NCI-H1694 (cell line): ENCODE measurements at places on chromosomes 16 and 17.
A peak's percentile ranks its signal among the peaks of the same experiment; 100 is the strongest.

DNA sequence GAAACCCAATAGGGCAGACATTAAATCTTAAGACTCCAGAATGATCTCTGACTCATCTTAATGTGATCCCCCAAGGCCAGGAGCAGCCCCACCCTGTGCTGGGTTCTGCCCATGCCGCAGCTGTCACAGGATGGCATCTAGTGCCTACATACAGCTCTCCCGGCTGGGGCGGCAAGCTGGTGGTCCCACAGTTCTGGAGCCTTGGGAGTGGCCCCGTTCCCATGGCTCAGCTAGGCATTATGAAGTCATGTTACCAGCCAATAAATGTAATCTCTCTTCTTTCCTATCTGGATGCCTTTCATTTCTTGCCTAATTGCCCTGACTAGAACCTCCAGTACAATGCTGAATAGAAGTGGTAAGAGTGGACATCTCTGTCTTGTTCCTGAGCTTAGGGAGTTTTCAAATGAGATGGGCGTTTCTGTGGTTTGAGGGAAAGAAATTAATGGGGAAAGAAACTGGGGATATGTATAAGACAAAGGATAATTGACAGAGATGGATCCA is 95.7 kb upstream of the DNAH17 start:
- no peak for DNase-seq

- no peak for DNase-seq
Measured at GRCh38 chr16:68629351-68629910, 15.7 kb upstream of the CDH3 start.

- DNase-seq: no peak
Measured at GRCh38 chr16:8679151-8679550, 4.7 kb downstream of the ABAT start.

- no peak for DNase-seq
Measured at GRCh38 chr17:67059372-67059771, 15.0 kb downstream of the CACNG1 start.

- no peak for DNase-seq
Measured at GRCh38 chr16:2471653-2472487, 773 bp downstream of the NTN3 start.

GRCh38 chr17:61248399-61248798 is 151.2 kb upstream of the TBX2 start:
- no peak for DNase-seq

GRCh38 chr16:72426386-72426785 is 254.4 kb upstream of the PMFBP1 start:
- peak; percentile 58 for DNase-seq

- no peak for DNase-seq
Measured at GRCh38 chr17:13253733-13254410, 236.0 kb upstream of the ELAC2 start.

DNA sequence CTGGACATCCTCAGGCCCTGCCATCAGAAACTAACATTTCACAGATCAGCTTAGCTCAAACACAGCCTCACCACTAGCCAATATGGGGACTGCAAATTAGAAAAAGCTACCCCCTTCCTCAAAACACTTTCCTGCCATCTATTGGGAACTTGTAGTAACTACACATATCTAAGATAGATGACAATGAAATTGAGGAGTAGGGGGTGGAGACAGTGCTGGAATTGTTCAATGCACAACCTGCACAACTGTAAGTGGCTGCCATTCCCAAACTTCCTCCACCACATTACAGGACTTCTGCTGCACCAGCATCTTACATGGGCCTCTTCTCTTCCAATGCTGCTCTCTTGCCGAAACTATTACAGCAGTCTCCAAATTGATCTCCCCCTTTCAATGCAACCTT is 21.9 kb downstream of the AIPL1 start:
- DNase-seq: peak; percentile 83

DNA sequence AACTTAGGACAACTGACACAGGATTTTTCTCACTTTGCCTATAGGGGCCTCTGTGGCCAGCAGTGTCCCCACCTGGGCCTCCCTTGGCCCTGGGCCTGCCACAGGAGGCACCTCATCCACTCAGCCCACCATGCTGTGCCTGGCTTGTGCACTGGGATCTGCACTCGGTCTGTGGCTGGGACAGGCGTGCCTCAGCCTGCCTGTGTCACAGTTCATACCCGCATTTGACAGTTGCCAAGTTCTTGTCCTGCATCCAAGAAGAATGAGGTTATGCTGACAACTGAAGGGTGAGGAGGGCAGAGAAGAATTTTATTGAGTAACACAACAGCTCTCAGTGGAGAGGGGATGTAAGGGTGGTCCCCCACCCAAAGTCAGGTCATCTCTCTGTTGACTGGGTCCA is 36.0 kb downstream of the ZFP90 start:
- DNase-seq: no peak

DNA sequence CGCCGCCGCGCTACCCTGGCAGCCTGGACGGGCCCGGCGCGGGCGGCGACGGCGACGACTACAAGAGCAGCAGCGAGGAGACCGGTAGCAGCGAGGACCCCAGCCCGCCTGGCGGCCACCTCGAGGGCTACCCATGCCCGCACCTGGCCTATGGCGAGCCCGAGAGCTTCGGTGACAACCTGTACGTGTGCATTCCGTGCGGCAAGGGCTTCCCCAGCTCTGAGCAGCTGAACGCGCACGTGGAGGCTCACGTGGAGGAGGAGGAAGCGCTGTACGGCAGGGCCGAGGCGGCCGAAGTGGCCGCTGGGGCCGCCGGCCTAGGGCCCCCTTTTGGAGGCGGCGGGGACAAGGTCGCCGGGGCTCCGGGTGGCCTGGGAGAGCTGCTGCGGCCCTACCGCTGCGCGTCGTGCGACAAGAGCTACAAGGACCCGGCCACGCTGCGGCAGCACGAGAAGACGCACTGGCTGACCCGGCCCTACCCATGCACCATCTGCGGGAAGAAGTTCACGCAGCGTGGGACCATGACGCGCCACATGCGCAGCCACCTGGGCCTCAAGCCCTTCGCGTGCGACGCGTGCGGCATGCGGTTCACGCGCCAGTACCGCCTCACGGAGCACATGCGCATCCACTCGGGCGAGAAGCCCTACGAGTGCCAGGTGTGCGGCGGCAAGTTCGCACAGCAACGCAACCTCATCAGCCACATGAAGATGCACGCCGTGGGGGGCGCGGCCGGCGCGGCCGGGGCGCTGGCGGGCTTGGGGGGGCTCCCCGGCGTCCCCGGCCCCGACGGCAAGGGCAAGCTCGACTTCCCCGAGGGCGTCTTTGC is 3.1 kb downstream of the HIC1 start:
- DNase-seq: no peak

DNA sequence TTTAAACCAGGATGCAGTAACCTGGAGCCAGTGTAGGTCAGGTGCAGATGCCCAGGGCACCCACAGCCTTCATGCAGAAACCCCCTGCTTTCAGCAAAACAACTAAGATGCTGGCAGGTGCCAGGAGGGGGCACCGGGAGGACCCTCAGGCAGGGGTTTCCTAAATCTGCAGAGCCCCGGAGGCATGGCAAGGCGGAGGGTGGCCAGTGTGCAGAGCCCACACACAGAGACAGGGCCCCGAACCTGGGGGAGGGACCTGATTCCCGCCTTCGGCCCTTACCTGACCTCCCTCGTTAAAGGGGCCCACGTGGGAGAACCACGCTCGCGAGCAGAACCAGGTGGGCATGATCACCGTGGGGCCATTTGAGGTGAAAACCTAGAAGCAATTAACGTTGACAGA is 114.0 kb upstream of the METRNL start:
- DNase-seq: no peak

DNA sequence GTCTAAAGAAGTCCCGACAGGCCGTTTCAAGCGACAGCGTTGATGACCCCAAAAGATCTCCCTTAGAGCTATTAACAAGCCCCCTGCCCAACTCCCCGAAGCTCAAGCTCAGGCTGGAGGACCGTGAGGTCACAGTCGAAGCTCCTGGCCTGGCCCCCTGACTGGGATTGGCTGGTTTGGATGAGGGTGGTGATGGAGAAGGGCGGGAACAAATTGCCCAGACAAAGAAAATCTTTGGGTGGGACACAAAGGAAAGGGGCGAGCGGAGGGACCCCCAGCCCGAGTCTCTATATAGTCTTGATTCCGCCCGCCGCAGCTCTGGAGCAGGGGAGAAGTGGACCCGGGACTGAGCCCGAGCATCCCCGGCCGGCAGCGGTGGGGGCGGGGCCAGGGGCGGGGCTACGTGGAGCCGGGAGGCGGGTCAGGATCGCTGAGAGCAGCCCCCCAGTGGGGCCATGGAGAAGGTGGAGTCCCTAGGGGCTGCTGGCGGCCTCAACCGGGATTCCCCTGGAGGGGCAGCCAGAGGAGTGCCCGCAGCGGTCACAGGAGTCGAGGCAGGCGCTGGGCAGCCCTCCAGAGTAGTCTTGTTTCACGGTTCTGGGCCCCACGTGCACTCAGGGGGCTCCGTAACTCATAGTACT is 982 bp upstream of the NEURL4 start:
- peak; percentile 82 for DNase-seq

DNA sequence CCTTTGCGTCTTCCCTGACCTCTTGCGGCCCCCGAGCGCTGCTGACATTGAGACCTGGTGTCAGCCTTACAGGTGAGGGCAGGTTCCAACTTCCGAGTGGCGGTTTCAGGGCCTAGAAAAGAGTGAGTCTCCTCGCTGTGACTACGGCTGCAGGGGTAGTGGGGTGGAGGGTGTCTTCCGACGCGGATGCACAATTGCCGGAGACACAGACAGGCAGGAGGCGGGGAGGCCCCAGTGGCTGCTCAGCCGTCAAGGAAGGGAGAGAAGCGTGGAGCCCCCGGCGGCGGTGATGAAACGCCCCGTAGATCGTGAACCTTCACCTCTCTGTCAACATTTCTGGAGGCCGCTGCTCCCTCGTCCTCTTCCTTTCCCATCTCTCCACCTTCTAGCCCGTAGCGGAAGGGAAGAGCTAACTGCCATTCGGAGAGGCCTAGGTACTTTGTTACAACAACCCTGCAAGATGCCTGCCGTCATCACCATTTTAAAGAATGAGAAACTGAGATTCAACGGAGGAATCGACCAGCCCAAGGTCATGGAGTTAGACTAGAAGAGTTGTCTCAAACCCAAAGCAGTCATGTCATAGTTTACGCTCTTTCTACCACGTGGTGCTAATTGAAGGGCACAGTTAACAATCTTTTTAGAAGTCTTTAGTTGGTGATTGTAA is 485 bp downstream of the DNAJA3 start:
- no peak for DNase-seq

DNA sequence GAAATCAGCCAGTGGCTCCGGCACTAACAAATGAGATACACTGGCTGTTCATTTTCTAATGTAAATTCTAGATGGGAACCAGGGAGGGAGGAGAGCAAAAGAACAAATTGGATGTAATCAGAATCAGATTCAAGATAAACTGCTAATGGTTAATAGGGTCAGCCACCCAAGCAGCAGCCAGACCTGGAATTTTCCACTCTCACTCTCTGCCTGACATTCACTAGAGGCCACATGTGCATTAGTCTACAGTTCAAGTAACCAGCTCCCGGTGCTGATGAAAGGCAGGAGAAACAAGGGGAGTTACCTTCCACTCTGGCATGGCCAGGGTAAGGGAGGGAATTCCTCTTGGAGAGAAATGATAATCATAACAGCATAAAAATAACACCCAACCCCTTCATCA is 597.7 kb downstream of the TOX3 start:
- no peak for DNase-seq

GRCh38 chr17:7982666-7983065 is 19.7 kb upstream of the GUCY2D start:
- DNase-seq: no peak

DNA sequence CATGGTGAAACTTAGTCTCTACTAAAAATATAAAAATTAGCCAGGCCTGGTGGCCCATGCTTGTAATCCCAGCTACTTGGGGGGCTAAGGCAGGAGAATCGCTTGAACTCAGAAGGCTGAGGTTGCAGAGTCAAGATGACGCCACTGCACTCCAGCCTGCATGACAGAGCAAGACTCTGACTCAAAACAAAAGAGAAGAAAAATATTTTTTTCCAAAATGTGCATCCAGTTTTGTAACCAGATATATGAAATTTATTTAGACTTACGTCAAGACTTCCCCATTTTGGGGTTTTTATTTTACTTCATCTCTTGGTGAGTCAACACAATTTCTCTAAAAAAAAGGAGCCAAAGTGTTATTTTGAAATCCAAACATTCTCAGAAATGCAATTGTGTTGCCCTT is 5.5 kb upstream of the TM4SF5 start:
- no peak for DNase-seq

DNA sequence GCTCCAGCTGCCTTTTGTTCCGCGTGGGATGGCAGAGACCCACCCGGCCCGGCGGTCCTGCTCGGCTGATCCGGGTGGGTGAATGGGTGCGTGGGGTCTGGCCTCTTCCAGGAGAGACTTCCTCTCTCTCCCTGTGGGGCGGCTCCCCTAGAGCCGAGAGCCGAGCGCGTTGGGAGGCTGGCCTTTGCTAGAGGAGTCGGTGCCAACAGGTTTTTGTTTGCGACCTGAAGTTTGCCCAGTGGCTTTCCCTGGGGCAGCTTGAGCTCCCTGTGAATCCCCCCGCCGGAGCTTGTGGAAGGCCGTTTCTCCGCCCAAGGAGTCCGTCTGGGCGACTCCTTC is 970 bp downstream of the EPN2 start:
- peak; percentile 22 for DNase-seq

DNA sequence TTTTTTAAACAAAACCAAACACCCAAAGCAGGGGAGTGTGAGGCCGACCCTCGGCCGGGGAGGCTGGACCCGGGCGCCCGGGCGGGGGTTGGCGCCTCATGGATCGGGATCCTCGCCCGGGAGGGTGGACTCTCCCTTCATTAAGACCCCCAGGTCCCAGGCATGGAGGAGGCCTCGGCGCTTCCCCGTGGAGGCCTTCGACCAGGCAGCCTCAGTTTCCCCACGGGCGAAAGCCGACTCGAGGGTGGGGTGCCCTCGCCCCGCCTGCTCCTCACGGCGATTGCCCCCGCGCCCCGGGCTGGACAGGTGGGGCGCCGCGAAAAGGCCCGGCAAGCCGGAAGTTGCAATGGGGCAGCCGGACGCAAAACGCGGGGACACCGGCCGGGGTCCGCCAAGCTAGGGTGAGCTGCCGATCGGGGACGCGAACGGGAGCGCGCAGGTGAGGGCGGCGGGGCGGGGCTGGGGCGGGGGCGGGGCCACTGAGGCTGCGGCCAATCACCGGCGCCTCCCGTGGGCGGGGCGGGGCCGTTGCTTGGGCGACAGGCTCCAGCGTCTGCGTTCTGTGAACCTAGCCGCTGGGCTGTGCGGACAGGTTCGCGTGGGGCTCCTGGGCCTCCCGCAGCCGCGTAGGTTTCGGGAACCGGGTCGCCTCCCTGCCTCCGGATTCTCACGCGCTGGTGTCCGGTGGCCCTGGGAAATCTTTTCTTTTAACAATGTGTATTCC is 6.0 kb upstream of the ZNF205 start:
- DNase-seq: peak; percentile 54

DNA sequence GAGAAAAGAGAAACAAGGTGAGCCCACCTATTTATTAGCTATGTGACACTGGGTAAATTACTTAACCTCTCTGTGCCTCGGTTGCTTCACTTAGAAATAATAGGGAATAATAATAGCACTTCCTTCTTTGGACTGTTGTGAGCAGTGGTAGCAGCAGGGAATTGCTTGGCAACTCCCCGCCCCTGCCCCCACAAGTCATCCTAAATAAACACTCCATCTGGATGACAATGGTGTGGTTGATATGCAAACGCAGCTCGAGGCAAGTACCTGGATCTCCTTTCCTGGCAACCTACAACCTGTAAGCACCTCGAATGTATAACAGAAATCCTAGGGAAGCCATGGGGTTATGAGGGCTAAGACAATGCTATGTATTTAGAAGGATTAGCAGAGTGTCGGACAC is 9.1 kb downstream of the TEKT3 start:
- no peak for DNase-seq
